Retina (tissue), 1 donor: ENCODE measurements at places on chromosomes 1 and 21.

GRCh38 chr1:30550365-30551220 is 172.8 kb downstream of the MATN1 start:
- DNase-seq: no peak

DNA sequence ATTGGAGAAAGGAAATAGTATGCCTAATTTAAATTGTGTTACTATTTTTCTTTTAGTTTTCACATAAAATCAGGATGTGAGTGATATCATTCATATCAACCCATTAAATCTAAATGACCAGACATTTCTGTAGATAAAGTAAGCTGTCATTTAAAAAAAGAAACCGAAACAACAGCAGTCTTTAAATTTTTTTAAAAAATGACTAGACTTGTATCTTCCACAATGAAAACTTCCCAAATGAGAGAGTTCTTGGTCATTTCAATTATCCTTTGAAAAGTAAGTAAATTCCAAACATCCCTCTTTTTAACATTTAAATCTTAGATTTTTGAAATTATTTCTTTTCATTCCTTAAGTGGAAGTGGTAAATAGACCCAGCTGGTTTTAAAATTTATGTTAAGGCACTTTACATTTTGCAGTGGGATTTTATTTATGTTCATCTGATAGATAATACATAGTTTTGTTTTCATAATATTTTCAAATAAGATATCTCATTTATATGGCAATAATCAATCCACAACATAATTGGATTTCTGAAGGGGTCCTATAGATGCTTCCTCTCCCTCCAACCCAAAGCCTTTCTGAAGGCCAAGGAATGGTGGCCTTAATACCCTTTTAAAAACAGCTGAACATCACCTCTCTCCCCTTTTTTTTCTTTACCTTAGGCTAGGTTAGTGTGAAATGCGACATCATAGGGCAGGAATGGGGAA is 3.1 kb downstream of the FOXD3 start:
- DNase-seq: no peak

DNA sequence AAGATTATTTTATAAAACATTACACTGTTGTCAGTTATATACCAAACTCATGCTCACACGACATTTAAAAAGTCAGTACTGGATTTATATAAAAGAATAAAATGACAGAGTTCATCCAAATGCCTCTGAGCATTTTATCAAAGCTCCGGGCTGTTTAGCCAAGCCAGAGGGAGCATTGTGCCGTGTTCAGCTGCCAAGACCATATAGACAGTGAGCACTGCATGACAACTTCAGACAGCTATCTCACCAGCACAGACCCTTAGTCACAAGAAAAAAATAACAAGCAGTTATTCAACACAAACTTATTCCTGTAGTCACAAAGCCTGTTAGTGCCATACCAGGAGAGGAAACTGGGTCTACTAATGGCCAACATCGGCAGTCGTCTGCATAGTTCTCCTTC is 88.0 kb upstream of the PBX1 start:
- no peak for DNase-seq

- no peak for DNase-seq
These were observed 94.6 kb upstream of the ZBTB18 start for GRCh38 chr1:243956450-243956849.

DNA sequence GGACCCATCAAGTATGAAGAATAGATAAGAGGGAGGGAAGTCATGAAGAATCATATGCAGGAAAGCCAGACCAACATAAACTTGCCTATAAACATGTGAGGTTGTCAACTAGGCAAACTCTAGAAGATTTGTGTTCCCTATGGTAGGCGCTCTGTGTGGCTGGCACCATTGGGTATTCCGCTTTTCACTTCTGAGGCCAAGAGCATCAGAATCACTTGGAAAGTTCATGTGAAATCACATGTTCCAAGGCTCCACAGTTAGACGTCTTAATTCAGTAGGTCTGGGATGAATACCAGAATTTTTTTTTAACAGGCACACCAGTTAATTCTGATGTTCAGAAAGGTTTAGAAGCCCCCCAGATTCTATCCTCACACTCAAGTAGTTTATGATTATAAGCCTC is 50.5 kb upstream of the LAX1 start:
- DNase-seq: no peak

- no peak for DNase-seq
These were observed 22.5 kb upstream of the RHBDL2 start for GRCh38 chr1:38964140-38964548.

- no peak for DNase-seq
These were observed 17.6 kb downstream of the HSPG2 start for GRCh38 chr1:21919520-21919919.

- no peak for DNase-seq
These were observed 252.4 kb downstream of the TOMM20 start for GRCh38 chr1:234875953-234876855.

- peak; percentile 59 for DNase-seq
These were observed 514 bp downstream of the TPRG1L start for GRCh38 chr1:3625151-3625907.

DNA sequence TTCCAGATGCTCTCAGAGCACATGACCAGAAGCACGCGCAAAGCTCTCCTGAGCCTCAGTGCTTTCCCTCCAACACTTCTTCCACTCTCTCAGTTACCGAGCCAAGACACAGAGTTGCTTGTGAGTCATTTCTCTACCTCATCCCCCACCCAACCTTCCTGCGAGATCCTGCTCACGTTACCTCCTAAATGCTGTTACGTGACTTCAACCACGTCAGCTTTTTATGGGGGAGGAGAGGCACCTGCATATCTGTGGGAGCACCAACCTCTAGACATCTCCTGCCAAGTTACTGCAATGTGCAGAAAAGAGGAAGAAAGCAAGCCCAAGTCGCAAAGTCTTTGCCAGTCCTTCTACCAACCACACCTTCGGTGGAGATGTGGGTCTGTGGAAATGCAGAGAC is 27.2 kb upstream of the ERG start:
- no peak for DNase-seq

DNA sequence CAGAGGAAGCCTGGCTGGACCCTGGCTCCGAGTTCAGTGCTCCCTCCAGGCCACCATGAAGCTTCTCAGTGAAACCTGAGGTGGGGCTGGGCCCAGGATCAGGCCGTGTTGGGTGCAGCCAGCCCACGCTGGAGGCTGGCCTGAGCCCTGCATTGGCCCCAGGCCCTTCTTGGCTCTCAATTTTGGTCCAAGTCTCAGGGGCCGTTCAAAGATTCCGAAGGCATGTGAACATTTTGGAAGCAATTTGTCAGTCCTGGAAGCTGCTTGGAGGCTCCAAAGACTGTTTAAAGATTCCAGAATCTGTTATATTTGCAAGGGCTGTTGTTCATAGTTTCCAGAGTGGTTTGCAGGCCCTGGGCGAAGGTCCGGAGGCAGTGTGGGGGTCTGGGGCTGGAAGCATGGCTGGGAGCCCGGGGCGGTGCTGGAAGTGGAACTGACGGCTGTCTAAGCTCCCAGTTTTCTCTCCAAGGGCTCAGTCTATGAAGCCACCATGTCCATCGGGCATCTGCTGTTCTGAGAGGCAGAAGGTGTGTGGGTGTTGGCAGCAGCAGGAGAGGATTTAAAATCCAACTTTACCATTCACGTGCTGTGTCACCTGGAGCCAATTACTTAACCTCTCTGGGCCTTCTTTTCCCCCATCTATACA is 104.9 kb downstream of the EPHB2 start:
- DNase-seq: no peak

- no peak for DNase-seq
These were observed 22.6 kb downstream of the RIPK4 start for GRCh38 chr21:41744028-41744930.

GRCh38 chr21:31671146-31671716 is 11.7 kb downstream of the SOD1 start:
- no peak for DNase-seq

DNA sequence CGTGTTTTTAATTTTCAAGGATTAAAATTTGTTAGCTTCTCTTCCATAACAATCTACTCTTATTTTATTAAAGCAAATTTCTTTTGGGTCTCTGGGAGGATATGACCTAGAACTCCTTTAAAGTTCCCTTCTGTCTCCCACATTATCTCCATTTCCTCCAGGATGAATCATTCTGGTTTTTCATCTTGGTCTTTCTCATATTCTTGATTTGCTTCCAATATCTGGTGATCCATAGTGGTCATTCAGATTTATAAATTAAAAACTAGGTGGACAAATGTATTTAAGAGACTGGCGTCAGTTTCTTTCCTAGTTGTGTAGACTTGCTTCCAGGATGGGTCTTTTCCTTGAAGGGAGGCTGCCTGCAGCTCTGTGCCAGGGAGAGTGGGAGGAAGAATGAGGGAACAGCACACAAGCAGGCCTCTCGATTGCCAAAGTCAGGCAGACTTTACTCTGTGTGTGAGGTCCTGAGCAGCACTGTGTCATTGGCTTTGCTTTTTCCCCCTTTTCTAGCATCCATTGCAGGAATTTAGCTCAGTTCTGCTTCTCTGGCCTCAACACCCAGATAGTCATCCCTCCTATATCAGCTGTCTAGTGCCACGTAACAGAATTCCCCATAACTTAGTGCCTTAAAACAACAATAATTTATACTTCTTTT is 48.1 kb upstream of the FOXO6 start:
- no peak for DNase-seq

DNA sequence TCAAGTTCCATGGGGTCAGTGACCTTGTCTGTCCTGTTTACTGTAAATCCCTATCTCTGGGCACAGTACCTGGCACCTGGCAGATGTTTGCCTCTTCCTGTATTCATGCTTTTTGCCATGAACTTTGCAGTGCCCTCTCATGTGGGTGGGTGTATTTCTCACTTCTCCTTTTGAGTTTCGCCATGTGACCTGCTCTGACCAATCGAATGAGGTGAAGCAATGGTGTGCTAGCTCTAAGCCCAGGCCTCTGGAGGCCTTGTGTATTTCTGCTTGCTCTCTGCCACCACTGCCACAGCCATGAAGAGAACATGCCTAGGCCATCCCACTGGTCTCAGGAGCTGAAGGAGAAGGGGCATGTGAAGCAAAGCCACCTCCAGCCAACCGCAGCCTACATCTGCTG is 185.5 kb upstream of the ZC3H12A start:
- no peak for DNase-seq

- DNase-seq: peak; percentile 99
These were observed at the start of gene NRDC for GRCh38 chr1:51878616-51879336. NRDC (minus strand) TSS chr1:51878727; CDS start chr1:51878615, 112 bp downstream.

GRCh38 chr1:42801832-42802473 is 15.0 kb upstream of the ERMAP start:
- no peak for DNase-seq

- no peak for DNase-seq
These were observed 307.3 kb downstream of the BRINP3 start for GRCh38 chr1:190170321-190170720.

DNA sequence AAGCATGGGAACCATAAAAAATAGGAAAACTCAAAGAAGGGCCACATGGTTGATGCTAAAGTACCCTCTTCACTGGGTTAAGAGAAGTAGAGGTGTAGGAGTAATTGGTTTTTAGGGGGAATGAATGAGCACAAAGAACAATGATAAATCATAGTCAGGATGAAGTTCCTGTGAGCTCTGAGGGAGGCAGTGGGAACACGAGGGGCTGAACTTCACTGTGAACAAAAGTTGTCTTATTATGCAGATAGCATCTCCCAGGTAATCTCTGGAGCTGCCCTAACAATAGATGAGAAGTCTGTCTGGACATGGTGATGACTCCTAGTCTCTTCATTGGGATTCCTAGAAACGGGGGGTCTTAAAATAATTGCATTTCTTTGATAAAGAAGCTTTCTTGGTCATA is 127.9 kb downstream of the DNM3 start:
- DNase-seq: no peak
